NCI-H345 (cell line): ENCODE measurements at places on chromosomes 5 and 9.

- DNase-seq, result no peak
Measured at GRCh38 chr9:14156046-14156445, 157.9 kb downstream of the NFIB start.

DNA sequence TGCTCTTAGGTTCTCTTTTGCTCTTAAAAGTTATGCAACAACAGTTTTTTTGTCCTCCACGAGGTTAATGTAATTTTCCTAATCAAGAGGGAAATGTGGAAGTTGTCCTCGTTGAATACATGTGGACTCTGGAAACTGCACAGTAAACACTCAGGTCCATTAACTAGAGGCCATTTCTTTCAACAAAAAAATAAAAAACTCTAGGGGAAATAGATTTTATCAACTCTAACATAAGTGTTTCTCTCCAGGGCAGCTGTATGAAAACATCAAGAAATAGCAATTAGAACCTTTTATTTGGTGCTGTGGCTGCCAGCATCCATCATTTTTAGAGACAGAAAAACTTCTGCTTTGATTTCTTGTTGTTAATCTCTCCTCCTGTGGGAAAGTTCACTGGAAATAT lies 288.6 kb downstream of the ICE1 start:
- no peak for DNase-seq

- DNase-seq, result no peak
Measured at GRCh38 chr5:109849478-109850088, 159.9 kb downstream of the MAN2A1 start.

DNA sequence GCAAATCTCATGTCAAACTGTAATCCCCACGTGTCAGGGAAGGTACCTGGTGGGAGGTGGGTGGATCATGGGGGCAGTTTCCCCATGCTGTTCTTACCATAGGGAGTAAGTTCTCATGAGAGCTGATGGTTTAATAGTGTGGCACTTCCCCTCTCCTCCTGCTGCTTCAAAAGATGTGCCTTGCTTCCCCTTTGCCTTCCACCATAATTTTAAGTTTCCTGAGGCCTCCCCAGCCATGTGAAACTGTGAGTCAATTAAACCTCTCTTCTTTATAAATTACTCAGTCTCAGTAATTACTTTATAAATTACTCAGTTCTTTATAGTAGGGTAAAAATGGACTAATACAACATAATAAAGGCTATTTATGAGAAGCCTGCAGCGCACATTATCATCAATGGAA lies 7.1 kb upstream of the CNTRL start:
- DNase-seq, result no peak

GRCh38 chr9:37602817-37603216 lies 10.4 kb upstream of the TOMM5 start:
- DNase-seq, result no peak

DNA sequence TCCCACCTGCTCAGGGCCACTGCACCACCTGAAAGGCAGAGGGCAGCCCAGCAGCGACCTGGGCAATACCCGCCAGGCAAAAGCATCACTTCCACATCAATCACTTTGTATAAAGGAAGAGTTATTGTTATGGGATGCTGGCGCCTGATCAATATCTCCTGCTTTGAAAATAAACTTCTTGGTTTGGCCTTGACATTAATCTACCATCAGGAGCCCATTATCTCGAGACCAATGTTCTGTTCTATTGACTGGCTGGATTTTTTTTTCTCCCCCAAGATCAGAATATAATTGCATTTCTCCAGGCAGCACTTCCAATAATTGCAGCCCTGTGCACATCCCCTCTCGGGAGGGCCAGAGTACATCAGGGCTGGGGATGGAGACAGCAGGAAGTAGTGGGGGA lies 44.4 kb upstream of the SAP30L start:
- no peak for DNase-seq

GRCh38 chr5:137254119-137255090 lies 244.7 kb downstream of the SPOCK1 start:
- DNase-seq, result no peak

- DNase-seq, result no peak
Measured at GRCh38 chr5:139486201-139486600, 3.6 kb upstream of the STING1 start.

GRCh38 chr9:93110311-93110855 lies 14.4 kb downstream of the CARD19 start:
- DNase-seq, result no peak

DNA sequence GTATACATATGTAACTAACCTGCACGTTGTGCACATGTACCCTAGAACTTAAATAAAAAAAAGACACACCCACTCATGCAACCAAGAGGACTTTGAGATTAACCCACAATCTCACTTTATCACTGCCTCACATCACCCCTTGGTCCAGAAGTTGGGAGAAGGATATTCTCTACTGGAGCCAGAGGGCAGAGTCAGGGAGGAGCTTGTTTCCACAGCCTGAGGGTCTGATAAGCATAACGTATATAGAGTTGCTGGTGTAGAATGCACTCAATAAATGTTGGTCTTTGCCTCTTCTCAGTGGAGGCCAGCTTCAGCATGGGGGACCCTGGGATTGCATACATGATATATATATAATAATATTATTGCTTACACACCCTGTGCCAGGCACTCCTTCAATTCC lies 10.1 kb downstream of the KCNV2 start:
- no peak for DNase-seq

DNA sequence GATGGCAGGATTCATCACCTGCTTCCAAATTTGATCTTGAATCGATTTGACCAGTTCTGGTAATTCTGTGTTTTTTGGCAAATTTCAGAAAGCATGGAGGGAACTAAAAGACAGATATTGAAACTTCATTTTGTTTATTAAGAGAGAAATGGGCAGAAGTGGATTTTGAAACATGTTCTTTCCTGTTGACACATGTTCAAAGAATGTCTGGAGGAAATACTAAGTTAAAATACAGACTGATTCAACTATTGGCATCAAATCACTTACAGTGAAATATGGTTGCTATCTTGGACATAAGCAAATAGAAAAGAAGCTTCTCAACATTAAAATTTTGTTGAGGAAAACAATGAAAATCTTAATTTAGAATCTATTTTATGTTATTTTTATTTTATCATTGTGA lies 19.3 kb upstream of the GZMK start:
- no peak for DNase-seq

- DNase-seq, result no peak
Measured at GRCh38 chr5:77035950-77036349, 5.7 kb downstream of the AGGF1 start.

DNA sequence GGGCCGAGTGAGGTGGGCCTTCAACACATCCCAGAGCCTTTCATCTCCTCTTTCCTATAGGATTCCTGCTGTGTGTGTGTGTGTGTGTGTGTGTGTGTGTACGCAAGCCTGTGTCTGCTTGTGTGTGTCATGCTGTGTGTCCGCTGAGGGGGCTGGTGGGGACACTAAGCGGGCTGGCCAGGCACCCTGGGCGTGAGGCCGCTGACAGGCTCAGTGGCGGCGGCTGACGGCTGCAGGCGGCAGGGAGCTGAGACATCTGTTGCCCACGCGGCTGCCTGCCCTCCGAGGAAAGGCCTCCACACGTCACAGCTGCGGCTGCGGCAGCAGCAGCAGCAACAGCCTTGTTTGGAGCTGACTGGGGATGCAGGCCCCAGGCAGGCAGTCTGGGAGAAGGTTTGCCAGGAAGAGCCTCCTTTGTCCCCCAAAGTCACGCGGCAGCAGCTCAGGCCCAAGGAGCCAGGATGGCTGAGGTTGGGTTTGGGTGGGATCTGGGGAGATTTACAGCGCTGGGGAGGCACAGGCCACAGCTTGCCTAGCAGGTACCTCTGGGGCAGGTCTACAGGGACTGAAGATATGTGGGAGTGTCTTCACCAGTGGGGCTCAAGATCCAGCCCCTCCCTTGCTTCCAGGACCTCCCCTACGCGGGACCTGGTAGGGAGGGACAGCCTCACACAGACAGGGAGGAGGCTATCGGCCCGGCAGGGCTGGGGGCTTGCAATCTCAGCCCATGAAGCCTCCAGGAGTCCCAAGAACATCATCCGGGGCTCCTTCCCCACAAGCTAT lies 1.8 kb downstream of the PDLIM4 start:
- DNase-seq, result no peak

GRCh38 chr5:9498541-9499497 lies 47.1 kb downstream of the SEMA5A start:
- DNase-seq, result no peak

DNA sequence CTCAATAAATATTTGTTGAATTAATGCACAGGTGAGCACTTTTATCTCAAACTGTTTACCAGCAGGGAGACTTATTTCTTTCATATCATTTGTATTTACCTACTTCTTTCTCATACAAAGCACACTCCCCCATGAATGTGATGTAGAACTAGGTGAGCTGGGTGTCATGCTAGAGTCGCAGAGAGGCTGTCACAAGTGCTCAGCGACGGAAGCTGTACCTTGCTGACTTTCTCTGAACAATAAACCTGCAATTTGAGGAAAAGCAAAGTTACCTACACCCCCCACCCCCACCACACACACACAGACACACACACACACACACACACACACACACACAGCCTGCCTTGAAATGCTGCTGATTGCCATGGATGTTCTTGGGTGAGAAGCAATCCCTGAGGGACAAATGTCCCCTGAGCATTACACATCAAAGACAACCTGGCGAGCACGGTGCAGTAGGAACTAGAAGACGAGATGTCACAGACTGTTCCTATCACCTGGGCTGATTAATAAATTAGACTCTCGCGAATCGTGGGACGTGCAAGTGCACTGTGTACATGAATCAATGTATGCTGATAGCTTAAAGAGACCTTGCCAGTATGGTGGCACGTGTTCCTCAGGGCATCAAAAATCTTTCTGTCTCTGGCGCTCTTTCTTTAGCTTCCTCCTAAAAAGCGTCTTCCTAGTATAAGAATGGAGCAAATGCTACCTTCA lies 66.1 kb downstream of the BRINP1 start:
- peak; percentile 24 for DNase-seq

DNA sequence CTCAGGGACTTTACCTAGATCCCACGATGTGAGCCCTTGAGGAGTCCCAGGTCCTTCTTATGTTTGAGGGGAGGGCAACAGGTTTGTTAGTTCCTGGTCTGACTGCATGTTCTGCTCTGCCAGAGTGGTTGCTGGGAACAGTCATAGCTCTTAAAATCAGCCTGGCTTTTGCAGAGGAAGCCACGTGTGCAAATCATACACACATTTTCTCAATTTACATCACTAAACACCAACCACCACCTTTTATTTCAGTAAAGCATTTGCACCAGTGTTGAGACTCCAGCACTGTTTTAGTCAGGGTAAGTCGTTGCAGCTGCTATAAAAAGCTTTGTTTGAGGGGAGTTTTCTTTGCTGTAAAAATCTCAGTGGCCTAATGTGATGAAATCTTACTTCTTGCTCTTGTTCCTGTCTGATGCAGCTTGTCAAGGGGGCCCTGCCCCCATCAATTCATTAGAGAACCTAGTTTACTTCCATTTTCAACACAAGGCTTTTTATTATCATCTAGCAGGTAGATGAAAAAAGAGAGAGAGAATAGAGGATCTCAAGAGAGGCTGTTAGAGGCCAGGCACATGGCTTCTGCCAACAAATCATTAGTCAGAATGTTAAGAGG lies 70.3 kb upstream of the VCAN start:
- no peak for DNase-seq

DNA sequence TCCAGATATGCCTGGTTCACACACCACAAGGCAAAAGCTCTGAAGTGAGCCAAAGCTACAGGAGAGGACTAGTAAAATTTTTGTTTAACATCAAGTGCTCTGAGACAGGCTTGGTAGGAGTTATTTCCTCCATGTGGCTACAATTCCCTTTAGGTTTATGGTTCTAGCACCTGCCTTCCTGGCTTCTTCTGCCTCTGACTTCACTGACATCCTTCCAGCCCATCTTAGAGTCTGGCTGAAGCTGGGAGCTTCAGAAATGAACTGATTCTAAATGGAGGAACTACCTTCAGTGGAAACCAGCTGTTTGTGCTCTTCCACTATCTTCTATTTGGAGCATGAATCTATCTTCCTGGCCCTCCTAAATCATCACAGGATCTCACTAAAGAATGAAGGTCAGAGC lies 215.3 kb upstream of the FBXL7 start:
- no peak for DNase-seq

DNA sequence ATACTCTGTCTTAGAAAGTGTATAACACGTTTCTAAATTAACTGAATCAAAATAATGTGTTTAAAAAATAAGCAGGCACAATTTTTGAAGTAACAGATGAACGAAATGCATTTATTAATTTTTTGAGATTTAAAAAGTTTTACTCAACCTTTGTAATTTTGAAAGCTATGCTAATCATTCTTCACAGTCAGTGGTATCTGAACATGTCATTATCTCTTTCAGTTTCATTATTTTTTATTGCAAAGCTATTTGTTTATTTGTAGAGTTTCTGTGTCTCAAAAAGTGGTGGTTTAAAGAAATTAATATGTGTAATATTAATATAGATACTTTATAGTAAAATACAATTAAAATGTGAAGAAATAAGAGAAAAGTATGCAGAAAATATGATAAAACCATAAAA lies 11.2 kb downstream of the CHSY3 start:
- DNase-seq, result no peak

- DNase-seq, result no peak
Measured at GRCh38 chr5:73693573-73694061, 67.6 kb downstream of the ARHGEF28 start.

GRCh38 chr5:17860660-17861315 lies 226.5 kb downstream of the TAF11L14 start:
- DNase-seq, result no peak

GRCh38 chr9:24502206-24502937 lies 43.3 kb downstream of the IZUMO3 start:
- no peak for DNase-seq

DNA sequence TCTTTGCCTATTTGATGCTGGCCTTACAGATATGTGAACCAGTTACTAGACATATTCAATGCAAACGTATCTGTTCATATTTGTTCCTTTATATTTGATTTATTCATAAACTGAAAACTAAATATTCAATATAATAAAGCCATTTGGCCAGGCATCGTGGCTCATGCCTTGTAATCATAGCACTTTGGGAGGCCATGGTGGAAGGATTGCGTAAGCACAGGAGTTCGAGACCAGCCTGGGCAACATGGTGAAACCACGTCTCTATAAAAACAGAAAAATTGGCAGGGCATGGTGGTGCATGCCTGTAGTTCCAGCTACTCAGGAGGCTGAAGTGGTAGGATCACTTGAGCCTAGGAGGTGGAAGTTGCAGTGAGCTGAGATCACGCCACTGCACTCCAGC lies 49.2 kb upstream of the CTNNAL1 start:
- DNase-seq, result no peak

DNA sequence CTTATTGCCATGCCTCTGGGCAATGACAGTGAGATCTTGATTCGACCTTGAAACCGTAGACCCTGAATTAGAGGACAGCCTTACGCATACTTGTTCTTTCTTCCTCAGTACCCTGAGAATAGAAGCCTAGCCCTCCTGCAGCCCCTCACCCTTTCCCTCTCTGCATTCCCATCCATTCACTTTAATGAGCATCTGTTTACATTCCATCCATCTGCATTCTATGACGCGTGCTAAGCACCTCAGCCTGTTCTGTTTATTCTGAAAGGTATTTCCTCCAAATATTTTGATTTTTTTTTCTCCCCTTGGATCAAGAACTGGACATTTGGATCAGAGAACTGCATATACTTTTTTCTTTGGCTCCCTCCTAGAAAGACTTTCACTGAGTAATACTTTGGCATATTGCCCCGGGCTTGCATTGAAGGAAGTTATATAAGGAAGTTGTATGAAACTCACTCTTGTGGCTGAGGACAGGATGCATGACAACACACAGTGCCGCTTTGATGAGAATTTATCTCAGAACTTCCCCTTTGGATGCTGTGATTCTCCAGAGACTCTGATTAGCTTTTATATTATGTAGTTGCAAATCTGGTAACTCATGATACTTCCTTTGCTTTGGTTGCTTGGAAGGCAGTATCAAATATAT lies 15.7 kb downstream of the TMEM8B start:
- DNase-seq, result no peak

GRCh38 chr9:16310278-16311110 lies 560.0 kb downstream of the BNC2 start:
- DNase-seq, result no peak
